ENCODE measurements at places on chromosomes 5 and 9.

DNA sequence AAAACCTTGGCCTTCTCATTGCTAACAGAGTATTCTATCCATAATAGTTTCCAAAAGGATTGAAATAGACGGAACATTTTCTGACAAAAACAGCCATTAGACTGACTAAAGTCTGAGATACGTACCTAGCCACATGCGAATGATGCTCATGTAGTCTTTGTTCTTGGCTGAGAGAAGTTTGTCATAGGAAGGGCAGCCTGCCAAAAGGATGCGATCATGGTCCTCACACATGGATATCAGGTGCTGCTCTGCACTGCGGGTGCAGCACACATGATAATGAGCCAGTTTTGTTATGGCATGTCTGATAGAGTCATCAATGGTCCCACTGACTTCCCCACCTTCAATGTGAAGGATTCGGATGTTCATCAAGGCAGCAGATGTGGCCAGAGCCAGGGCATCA, 12.3 kb downstream of the GNE start:
- no peak for DNase-seq

DNA sequence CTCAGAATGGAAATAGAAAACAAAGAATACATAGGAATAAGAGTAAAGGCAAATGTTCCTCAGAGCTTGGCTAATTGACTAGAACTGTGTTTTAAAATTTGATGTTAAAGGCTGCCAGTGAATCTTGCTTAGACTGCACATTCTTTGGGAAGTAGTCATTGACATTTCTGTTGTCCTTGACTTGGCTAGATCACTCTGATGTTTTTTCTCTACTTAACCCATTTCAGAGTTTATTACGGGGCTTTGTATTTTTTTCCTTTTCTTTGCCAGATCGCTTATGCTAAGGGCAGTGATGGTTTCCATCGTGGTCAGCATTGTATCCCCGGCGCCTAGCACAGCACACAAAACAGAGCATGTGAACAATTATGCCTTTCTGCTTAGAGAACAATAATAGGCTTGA, 1126.7 kb upstream of the CDH9 start:
- DNase-seq = no peak

GRCh38 chr5:52789851-52790250, 2.1 kb downstream of the ITGA1 start:
- DNase-seq = no peak

DNA sequence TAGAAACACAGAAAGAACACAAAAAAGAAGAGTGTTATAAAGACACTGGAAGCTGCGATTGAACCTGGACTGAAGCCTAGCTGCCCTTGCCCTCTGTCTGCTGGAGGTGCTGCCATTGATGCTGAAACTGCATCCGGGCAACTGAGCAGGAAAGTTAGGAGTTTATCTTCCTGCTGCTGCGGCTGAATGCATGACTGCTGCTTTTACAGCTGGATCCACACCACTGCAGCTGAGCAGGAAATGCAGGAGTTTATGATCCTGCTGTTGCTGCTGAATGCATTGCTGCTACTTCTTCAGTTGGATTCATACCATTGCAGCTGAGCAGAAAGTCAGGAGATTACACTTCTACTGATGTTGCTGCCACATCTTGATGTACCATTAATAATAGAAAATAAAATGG, 21.8 kb upstream of the JAKMIP2 start:
- peak; percentile 24 for DNase-seq

GRCh38 chr5:78129597-78129996, 164.9 kb downstream of the AP3B1 start:
- DNase-seq = no peak

- no peak for DNase-seq
These were observed 27.1 kb downstream of the ZCCHC10 start for GRCh38 chr5:132999246-132999645.

GRCh38 chr5:142492781-142493281, 168.0 kb upstream of the SPRY4 start:
- no peak for DNase-seq

GRCh38 chr5:1792842-1793266, 6.8 kb downstream of the MRPL36 start:
- DNase-seq = no peak

- DNase-seq = no peak
These were observed 24.7 kb downstream of the TPPP start for GRCh38 chr5:668283-668995.

DNA sequence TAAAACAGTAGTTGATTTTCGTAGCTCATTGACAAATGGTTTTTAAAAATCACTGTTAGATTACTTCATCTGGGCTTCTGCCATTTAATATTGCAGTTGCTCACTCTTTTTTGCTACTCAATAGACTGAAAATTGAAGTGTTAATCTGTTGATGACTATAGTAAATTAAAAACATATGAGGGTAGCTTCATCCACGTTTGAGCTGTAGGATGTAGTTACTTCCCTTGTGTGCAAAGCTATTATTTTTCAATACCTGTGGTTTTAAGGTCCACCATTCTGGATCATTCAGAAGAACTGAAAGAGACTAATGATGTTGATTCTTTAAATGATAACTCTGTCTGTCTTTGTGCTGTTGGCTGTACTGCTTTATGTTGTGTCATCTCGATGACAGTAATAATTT, 74.7 kb downstream of the LNPEP start:
- DNase-seq = no peak

DNA sequence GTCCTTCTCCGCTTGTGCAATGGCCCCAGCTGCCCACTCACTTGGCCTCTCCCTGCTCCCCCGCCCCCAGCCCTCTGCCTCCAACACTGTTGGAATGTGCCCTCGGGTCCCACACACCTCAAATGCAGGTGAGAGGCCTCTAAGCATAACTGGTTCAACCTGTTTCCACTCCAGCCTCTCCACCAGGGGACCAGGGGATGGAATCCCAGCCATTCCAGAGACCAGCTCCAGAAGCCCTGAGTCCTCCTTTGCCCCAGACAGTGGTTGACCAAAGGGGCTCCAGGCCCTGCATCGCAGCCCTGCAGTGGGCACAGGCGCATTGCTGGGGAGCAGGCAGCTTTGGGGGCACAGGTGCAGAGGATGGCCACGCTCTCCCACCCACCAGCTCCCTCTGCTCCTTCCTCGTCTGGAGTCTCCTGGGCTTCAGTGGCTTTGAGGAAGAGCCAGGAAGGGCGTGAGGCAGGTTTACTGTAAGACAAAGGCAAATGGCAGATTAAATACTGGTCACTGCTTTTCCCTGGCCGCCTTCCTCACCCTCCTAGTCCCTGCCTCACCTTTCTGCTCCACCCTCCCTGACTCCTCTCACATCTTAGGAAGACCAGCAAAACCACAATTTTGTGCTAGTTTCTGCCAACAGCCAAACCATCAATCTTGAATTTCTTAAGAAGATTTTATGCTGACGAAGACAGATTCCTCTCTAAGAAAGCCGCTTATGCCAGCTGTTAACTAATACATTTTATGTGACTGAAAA, 29.1 kb upstream of the IRX2 start:
- DNase-seq = no peak

DNA sequence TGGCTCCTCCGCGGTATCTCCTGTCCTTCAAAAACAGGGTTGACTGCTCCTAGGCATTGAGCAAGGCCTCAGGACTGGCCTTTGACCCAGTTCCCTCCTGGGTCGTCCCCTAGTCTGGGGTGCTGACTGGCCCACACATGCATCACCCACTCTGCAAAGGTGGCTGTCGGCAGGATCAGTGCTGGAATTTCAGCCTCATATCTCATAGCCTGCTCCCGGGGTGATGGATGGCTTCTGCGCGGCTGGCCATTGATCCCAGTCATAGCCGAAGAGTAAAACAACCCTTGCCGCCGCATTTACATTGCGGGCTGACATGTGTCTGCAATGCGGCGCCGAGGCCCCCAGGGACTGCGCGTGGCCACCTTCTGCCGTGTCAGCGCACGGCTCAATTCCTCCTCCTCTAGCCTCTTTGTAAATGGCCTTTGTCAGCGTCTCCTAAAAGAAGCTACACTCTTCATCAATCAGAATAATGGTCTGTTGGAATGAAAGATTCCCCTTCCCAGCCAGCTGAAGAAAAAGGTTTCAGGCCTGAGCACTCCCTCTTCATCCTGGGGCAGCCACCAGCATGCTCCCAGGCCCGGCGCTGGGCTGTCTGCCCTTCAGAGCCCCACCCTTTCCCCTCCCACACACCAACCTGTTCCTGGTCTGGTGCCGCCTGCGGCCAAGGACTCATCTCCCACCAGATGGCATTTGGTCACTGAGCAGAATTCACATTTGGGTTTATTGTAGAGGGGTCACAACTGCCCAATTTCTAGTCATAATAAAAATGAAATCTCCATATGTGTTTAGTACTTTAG, 159.0 kb downstream of the PJA2 start:
- DNase-seq = no peak

GRCh38 chr5:98927242-98927988, 1.4 kb downstream of the CHD1 start:
- DNase-seq = no peak

DNA sequence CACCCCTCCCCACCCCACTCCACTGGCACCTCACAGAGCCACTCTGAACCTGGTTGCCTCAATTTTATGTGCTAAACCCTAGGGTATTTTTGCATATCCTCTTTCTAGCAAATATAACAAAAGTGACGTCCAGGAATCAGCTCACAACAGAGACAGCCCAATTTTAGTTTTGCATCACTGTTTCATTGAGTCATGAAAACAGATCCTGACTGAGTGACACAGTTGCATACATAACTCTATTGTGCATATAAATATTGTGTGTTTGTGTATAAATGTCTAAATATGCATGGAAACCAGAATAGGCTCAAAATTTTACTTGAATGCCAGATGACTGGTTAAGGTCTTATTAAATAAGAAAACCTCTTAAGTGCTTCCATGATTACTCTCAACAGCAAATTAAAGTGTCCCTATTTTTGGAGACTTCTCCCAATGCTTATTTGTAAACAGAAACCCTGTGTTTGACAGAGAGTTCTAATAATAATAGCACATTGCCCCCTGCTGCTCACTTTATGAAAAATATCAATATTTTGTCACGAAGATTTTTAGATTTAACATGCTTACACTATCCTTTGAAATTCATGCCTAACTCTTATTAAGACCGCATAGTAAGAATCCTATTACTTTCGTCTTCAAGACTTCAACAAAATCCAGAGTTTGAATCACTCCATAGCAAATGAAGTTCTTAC, 75.5 kb upstream of the PRRC1 start:
- DNase-seq = no peak

GRCh38 chr5:148684528-148684927, 30.2 kb upstream of the HTR4 start:
- no peak for DNase-seq

DNA sequence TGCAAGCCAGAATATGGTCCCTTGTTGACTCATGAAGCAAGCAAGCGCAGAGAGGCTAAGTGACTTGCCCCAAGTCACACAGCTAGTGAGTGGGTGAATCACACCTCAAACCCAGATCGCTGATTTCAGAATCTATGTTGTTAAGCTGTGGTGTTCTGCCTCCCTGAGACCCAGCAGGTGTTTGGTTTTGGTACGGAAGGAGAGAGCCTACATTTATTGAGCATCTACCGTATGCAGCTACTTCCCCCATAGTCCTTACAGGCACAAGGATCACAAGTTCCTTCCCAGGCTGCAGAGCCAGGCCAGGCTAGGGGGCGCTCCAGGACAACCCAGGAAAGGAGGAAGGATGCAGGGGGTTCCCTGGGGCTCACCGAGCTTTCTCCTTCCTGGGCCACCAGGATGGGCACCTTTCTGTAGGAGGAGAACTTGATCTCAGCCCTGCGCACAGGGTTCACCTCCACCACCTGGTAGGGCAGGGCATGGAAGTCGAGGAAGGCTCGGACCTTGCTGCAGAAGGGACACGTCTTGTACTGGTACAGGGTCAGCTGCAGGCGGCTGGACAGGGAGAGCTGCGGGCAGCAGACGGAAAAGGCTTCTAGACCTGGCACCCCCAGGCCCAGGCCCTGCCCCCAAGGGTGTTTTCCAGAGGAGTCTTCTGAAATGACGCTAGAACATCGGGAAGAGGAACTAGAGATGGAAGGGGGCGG, 2.5 kb downstream of the PTGES2 start:
- peak; percentile 8 for DNase-seq

GRCh38 chr9:79471580-79472543, 99.9 kb upstream of the TLE4 start:
- DNase-seq = no peak

DNA sequence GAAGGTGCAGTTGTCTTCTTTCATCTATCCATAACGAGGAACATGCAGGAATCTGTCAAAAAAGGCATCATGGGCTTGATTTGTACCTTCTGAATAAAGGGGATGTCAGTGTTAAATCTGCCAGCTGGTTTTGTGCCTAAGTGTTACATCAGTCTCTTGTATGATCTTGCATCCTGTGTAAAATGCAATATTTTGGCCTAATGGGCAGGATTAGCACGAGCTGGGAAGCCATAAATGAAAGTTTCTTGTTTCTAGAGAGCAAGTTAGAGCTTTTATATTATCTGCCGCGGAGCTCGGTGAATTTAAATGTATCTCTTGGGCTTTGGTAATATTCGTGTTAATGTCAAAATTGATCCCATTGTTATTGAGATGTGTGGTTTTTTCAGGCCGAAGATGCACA, 526.1 kb upstream of the WWC1 start:
- no peak for DNase-seq

- no peak for DNase-seq
These were observed 199.5 kb downstream of the FOXD4L6 start for GRCh38 chr9:40928803-40929487.

- DNase-seq = no peak
These were observed 11.4 kb downstream of the HAND1 start for GRCh38 chr5:154466671-154467070.

GRCh38 chr5:42811591-42812446, at the start of gene SELENOP:
SELENOP (minus strand) TSS chr5:42811892; CDS start chr5:42808353, 3,539 bp downstream.
- DNase-seq = peak; percentile 28

DNA sequence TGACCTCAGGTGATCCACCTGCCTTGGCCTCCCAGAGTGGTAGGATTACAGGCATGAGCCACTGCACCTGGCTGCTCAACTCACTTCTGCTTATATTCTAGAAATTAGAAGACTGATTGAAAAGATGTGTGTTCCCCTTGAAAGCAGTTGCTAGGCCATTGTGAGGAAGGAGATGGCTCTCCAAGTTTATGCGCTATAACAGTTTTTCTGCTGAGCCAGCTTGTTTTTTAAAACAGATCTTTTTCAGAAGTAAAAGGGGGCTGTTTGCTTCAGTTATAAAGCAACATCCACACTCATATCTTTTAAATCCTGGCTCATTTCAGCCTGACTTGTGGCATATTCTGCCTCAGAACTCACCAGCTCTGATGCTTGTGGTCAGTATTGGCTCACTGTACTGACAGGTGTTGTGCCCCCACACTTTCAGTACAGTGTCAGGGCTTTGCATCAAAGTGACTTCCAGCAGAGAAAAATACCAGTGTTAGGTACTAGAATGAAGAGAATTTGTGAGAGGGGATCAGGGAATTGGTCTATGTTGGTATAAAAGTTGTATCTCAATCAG, 49.4 kb downstream of the NUP214 start:
- DNase-seq = no peak

GRCh38 chr5:32339198-32339597, 26.5 kb upstream of the MTMR12 start:
- DNase-seq = no peak

GRCh38 chr5:27241564-27242257, 203.3 kb upstream of the CDH9 start:
- no peak for DNase-seq

- DNase-seq = no peak
These were observed 41.1 kb downstream of the LAMC3 start for GRCh38 chr9:131049829-131050715.

- no peak for DNase-seq
These were observed 27.5 kb downstream of the DYNC2I2 start for GRCh38 chr9:128629136-128629535.

GRCh38 chr5:51651476-51651875, 268.2 kb downstream of the ISL1 start:
- no peak for DNase-seq

- DNase-seq = no peak
These were observed 74.2 kb upstream of the OTULINL start for GRCh38 chr5:14507156-14507941.

GRCh38 chr9:79977510-79978197, 405.9 kb downstream of the TLE4 start:
- DNase-seq = no peak

Measured in NCI-H146 (cell line).